Activated CD8-positive, alpha-beta memory T cell treated with anti-CD3 and anti-CD28 coated beads for 24 hours (primary cell): ENCODE measurements at places on chromosomes 4 and X.

DNA sequence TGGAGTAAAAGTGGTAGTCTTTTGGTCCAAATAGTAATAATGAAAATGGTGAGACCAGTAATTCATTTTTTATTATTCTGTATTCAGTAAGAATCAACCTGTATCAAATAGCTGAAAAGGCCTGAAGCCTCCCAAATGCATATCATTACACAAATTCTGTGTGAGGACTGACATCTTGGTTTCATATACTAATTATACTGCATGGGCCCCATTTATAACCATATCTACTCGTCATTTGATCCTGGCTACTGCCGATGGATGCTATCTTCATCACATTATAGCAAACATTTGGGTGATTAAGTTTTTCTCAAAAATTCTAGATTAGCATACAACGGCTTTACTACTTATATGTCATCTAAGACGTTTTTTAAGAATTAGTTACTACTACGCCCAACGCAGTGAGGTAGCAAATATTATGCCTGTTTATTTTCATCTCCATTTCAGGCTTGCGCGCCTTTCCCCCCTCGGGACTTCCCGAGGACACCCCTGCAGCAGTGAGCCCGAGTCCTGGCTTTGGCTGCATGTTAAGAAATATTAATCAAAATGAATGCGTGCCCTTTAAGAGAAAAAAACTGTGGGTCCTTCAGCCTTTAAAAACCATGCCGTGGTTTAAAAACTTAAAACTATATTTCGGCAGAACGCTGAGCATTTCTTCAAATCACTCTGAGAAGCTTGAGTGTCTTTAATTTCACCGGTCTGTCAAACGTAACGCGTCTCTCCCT lies 814 bp upstream of the MMAA start:
- DNase-seq: no peak

DNA sequence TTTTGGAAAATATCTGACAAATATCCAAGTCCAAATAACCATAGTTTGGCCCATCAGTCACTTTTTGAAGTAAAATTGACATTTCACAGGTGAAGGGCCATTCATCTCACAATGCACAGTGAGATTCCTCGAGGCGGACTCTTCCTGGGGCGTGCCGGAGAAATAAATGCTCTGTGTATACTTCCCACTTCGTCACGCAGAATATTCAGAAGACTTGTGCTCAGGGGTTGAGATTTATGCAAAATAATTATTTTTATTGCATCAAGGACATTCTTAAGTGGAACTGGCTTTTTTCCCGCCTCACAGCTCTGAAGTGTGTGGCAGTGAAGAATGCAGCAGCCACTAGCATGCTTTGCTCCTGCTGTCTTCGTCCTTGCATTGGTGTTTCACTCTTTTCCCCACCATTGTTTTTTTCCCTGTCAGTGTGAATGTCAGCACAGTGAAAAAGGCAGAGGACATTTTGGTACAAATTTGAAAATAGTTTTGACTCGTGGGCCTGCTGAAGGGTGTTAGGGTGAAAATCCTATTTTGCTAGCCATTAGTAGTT lies 70.6 kb downstream of the FAM193A start:
- DNase-seq: no peak

GRCh38 chrX:110414273-110414672 lies 55.6 kb downstream of the RTL9 start:
- no peak for DNase-seq

- no peak for DNase-seq
Measured at GRCh38 chr4:11769434-11769833, 340.7 kb upstream of the HS3ST1 start.

- DNase-seq: no peak
Measured at GRCh38 chr4:13329963-13330362, 154.2 kb downstream of the RAB28 start.

- no peak for DNase-seq
Measured at GRCh38 chrX:30893206-30893605, 4.2 kb upstream of the TAB3 start.

DNA sequence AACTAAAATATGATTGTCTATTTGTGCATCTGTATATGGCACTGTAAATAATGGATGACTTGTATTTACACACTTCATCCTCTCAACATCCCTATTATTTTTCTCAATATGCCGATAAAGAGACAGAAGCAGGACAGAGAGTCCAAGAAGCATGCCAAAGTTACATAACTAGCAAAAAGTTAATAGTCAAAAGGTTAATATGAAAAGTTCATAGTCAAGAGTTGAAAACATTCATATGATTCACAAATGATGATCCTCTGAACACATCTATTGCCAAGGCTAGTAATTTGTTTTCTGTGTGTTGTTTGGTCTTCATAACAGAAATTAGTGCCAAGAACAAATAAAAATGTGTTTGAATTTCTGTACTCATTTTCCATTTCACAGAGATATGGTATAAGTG lies 231.0 kb downstream of the ADAMTS3 start:
- no peak for DNase-seq
